ENCODE measurements at places on chromosomes 12 and 14. TPM values are rescaled to one million over a fixed set of nuclear protein-coding genes. Genes with fewer than 3 reads are reported as not detected.

GRCh38 chr14:61642614-61642982 lies 52.7 kb upstream of the HIF1A start:
- no peak for DNase-seq

DNA sequence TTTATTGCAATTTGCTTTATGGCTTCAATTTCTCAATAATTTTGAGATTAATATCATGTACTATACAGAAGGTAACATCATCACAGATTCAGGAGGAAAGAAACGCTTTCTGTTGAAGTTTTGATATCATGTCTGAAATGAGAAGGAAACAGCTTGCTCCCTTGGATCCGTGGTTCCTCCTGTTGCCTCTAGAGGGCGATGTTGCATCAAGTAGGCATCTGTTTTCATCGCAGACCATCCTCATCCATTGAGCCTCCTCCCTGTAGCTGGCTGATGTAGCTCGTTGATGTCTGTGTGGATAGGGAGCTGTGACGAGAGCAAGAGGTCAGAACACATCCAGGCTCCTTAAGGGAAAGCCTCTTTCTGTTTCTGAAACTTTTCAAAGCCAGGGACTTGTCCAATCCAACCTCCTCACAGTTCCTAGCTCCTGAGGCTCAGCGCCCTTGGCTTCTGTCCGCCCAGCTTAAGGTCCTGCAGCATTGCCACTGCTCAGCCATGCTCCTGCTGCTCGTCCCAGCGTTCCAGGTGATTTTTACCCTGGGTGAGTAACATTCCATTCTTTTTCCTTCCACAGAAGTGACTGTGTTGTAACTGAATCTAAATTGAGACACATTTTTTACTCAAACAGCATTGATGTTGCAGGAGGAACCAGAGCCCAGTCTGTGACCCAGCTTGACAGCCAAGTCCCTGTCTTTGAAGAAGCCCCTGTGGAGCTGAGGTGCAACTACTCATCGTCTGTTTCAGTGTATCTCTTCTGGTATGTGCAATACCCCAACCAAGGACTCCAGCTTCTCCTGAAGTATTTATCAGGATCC lies 304.8 kb upstream of the OR4E1 start:
- DNase-seq: peak; percentile 16

DNA sequence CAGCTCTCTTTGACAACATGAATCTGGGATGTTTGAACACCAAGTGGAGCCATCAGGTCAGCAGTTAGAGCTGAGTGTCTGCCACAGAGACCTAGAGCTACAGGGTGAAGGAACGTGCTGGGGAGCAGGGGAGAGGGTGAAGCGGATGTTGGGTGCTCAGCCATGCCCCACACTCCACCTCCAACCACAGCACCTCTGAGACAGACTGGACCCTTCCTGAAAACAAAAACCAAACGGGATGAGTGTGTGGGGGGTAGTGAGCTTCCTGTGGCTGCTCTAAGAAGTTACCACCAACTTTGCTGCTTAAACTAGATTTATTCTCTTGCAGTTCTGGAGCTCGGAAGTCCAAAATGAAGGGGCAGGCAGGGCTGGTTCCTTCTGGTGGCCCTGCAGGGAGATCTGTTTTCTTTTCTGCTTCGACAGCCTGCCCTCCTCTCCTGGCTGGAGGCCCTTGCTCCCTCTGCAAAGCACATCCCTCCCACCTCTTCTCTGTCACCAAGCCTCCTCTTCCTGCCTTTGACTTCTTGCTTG lies 5.6 kb upstream of the GOLGA3 start:
- no peak for DNase-seq

- peak; percentile 89 for DNase-seq
Measured at GRCh38 chr14:89190765-89191513, 226.1 kb downstream of the FOXN3 start.

GRCh38 chr12:120126635-120127005 lies 10.1 kb upstream of the RAB35 start:
- DNase-seq: no peak

- no peak for DNase-seq
Measured at GRCh38 chr12:71183018-71183417, 25.2 kb upstream of the TSPAN8 start.

- no peak for DNase-seq
Measured at GRCh38 chr12:58211211-58211610, 269.8 kb downstream of the ATP23 start.

DNA sequence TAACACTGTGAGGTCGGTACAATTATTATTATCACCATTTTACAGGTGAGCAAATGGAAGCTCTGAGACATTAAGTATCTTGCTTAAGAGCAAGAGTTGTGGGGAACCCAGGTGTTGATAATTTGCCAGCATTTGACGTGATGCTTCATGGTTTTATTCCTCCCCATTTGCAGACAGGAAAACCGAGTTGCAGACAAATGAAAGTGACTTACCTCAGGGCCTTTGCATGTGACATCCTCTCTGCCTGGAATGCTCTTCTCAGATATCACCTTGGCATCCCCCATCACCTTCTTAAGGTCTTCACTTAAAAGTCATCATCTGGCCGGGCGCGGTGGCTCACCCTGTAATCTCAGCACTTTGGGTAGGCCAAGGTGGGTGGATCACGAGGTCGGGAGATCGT lies 21.0 kb upstream of the P2RX7 start:
- no peak for DNase-seq

The APOF gene
- total RNA-seq: not detected

The IFNG gene
- not detected for total RNA-seq

Data from RPMI7951 (cell line).